ENCODE measurements at places on chromosomes 2 and 18.

- DNase-seq: no peak
Observed at GRCh38 chr2:204116159-204116792, 179.7 kb downstream of the ICOS start.

- DNase-seq: no peak
Observed at GRCh38 chr2:141782574-141782973, 348.2 kb downstream of the LRP1B start.

GRCh38 chr2:84897773-84898172 lies 7.7 kb upstream of the TMSB10 start:
- no peak for DNase-seq

- DNase-seq: no peak
Observed at GRCh38 chr2:20182241-20182931, 42.5 kb downstream of the SDC1 start.

GRCh38 chr2:21118302-21118920 lies 5.4 kb upstream of the TDRD15 start:
- no peak for DNase-seq

DNA sequence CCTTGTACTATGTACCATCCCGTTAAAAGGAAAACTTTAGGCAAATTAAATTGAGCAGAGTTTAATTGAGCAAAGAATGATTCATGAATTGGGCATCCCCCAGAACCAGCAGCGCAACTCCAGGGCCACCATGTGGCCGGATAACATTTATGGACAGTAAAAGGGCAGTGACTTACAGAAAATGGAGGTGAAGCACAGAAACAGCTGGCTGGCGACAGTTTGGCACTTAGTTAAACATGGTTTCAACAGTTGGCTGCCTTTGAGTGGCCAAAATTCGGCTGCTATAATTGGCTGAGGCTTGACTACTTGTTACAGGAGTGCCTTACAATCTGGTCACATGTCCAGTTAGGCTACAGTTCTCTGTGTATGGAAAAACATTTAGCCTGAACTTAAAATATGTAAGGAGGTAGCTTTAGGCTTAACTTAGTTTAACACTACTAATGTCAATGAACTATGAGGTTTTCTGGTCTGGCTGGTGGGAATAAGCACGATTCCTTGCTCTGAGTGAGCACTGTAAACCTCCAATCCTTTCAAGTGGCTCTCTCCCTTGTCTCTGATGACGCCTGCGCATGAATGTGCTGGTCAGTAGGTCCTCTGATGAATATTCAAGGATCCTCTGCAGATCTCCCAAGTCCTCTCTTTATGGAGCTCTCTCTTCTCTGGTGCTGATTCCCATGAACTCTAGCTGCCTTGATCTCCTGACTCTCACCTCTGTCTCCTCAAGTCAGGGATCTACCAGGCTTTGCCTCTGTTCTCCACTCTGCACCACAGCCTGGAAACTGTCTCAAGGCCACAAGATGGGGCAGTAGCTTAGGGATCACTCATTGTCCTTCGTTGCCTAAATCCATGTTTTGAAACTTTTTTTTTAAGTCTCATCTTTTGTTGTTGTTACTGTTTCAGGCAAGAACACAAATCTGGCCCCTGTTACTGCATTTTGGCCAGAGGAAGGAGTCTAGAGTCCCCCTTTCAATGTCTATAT lies 24.4 kb upstream of the RAB31 start:
- no peak for DNase-seq

- DNase-seq: no peak
Observed at GRCh38 chr18:8688816-8689215, 16.5 kb upstream of the MTCL1 start.

GRCh38 chr2:185372188-185372587 lies 366.4 kb upstream of the FSIP2 start:
- no peak for DNase-seq

GRCh38 chr2:144376926-144377325 lies 143.0 kb downstream of the ZEB2 start:
- DNase-seq: no peak

GRCh38 chr18:45119876-45120275 lies 439.2 kb downstream of the SETBP1 start:
- DNase-seq: no peak

- DNase-seq: no peak
Observed at GRCh38 chr2:175687465-175687864, 314.6 kb downstream of the LNPK start.

DNA sequence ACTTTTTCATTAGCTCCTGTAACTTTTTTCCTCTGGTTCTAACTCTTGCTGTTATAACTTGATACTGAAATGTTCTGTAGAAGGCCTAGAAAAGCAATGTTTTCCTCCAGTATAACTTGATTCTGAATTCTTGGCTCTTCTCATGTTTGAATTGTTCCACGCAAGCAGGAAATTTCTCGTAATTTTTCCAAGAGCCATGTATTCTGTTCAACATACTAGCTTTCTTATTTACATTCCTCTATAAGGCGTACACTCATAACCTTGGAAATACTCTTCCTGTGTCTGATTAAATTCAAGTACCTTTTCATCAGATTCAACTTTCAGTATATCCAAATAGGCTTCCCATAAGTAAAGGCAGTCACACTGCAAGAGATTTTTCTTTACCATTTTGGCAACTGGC lies 109.1 kb downstream of the SMAD2 start:
- DNase-seq: no peak

GRCh38 chr18:58183226-58183625 lies 139.2 kb downstream of the NEDD4L start:
- DNase-seq: no peak

- no peak for DNase-seq
Observed at GRCh38 chr2:229129738-229130371, 141.2 kb downstream of the PID1 start.

DNA sequence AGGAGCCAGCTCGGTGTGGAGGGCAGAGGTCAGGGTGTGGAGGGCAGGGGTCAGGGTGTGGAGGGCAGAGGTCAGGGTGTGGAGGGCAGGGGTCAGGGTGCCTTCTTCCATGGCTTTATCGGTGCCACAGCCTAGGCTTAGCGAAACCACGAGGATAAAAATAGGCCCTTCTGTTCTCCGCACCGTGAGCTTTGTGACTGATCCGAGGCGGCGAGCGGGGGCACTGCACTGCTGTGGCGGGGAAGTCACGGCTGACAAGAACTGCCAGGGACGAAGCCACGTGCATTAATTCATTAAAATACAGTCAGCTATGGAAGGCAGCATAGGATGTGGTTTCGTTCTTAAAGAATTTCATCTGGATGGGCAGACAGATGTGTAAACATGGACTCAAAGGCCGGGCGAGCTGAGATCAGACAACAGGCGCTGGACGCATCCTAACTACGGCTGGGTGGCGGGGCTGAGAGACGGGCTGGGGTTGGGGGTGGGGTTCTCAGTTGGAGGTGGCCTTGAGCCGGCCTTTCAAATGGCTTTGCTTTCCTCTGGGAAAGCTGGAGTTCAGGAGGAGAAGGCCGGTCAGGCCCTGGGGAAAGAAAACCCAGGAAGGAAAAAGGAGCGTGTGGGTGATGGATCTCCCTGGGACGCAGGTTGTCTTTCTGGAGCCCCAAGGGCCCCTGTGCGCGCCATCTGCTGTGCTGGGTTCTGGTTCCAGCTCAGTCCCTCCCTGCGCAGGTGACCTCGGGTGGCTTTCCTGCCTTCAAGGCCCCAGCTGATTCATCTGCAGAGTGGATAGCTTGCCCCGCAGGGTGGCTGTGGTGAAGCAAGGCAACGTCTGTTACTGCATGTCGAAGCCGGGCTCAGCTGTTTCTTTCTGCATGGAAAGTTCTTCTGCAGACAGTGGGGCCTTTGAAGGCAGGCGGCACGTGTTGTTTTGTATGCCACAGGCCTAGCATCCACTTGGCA lies 958 bp upstream of the ALLC start:
- no peak for DNase-seq

GRCh38 chr2:62526531-62527381 lies 20.8 kb upstream of the TMEM17 start:
- no peak for DNase-seq

DNA sequence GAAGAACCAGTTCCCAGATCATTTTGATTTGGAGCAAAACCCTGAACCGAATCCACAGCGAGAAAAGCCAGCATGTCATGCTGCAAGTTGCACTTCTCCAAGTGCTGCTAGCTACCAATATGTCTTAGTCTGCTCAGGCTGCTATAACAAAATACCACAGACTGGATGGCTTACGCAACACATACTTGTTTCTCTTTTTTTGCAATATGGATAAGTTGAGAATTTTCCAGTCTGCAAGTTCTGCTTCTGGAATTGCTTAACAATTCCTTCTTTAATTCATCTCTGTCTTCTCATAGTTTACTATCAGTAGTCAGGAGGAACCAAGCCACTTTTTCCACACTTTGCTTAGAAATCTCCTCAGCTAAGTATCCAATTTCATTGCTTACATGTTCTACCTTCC lies 105.9 kb upstream of the RBBP8 start:
- no peak for DNase-seq

GRCh38 chr2:159226608-159227385 lies 59.7 kb downstream of the WDSUB1 start:
- no peak for DNase-seq

- no peak for DNase-seq
Observed at GRCh38 chr18:3211236-3211992, 8.4 kb downstream of the MYOM1 start.

DNA sequence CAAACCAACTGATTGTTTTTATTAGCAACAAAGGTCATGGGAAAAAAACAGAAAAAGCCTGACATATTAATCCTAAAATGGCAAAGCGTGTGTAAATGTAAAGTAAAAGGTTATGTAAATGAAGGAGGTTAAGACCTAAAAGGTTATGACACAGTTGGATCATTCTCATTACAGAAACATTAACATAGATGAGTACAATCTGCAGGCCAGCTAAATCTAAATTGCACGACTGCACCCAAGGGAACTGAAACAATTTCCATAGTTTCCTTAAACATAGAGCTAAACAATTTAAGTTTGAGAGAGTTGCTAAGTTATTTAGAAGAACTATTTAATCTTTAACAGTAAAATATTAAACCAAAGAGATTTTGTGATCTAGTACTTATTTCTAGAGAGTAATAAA lies 151.6 kb upstream of the UBE2E3 start:
- DNase-seq: no peak

- no peak for DNase-seq
Observed at GRCh38 chr2:143440411-143441012, 311.3 kb downstream of the ARHGAP15 start.

GRCh38 chr18:12861637-12862036 lies 22.4 kb downstream of the PTPN2 start:
- DNase-seq: no peak

- no peak for DNase-seq
Observed at GRCh38 chr2:219218217-219218731, 484 bp downstream of the ABCB6 start.

DNA sequence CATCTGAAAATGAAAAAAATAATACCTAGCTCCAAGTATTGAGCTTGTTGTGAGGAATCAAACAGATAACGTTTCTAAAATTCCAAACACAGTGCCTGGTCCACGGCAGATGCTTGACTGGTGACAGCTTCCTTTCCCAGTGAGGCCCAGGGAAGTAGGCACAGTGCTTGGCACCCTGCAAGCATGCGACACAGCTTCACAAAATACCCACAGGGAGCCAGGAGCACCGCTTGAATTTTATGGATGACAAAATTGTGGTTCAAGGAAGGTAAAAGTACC lies 205.1 kb upstream of the TNP1 start:
- DNase-seq: no peak

DNA sequence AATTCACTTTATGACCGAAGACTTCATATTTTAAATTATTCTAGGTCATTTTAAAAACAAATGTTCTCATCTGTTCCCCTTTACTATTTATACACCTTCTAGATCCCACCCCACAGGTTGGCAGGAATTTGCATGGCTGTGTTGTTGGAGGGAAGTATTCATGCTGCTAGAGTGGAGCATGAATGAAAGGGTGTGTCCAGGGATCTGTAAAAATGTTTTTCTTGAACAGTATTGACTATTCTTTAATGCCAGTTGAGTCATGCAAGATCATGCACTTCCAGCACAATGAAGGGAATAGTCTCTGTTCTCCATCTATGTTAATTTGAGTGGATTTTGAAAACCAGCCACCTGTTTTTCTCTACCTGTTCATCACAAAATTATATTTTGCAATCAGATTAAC lies 52.0 kb upstream of the COL3A1 start:
- no peak for DNase-seq

DNA sequence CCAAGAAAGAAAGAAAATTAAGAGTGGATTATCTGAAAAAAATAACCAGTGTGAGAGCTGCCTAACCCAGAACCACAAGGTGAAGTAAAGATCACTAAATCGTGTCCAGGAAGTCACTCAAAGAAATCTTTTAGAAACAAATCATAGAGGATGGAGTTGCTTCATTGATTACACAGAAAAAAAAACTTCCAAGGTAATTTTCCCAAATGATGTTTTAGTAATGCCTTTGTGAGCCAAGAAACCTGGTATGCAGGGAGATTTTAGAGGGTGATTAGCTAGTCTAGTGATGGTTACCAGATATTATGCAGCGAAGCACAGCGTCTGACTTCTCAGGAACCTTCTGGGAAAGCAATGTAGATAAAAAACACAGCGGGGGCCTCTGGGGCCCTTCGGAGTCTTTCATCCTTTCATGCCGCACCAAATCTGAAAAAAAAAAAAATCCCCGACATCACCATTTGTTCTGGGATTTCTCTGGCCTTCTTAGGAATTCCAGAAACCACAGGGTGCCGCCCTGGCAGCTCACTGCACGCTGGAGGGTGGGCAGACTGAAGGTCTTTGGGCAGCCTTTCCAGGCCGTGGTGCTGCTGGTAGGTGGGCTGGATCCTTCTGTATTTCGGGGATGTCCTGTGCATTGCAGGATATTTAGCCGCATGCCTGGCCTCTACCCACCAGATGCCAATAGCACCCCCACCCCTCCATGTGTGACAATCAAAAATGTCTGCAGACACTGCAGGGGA lies 17.3 kb downstream of the ALPK2 start:
- no peak for DNase-seq

DNA sequence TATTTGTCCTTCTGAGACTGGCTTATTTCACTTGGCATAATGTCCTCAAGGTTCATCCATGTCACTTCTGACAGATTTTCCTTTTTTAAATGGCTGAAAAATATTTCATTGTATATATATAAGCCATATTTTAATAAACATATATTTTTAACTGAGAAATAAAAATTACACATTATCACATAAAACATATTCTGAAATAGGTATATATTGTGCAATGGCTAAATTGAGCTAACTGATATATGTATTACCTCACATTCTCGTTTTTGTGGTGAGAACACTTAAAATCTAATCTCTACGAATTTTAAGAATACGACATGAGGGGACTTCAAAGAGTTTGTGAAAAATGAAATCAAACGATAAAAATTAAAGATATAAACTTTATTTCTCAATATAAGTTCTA lies 25.7 kb upstream of the ZSWIM2 start:
- DNase-seq: no peak

- no peak for DNase-seq
Observed at GRCh38 chr2:3413697-3414096, 34.2 kb downstream of the TRAPPC12 start.

All from esophagus squamous epithelium (tissue), 5 donors.